Activated CD4-positive, alpha-beta T cell treated with anti-CD3 and anti-CD28 coated beads, Interleukin-2, amount 50 U/mL, for 48 hours (primary cell): ENCODE measurements at places on chromosomes 3 and 15.

- no peak for DNase-seq
Measured at GRCh38 chr3:153633407-153633806, 471.4 kb downstream of the RAP2B start.

DNA sequence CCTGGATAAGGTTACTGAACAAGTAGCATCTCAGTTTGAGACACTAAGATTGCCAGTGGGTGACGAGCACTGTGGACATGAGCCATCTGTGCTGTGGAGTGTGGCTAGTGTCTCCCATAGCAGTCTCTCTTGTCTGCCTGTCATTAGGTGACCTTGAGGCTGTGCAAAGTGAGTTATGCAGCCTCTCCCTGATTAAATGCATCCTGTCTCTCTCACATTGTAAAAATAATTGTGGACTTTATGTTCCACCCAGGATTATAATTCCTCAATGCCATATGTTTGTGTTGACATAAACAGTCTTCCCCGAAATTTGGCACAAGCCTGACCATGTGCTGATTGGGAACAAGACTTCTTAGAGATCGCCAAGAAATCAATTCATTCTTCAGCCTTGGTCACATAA is 168.9 kb downstream of the MYRIP start:
- no peak for DNase-seq

DNA sequence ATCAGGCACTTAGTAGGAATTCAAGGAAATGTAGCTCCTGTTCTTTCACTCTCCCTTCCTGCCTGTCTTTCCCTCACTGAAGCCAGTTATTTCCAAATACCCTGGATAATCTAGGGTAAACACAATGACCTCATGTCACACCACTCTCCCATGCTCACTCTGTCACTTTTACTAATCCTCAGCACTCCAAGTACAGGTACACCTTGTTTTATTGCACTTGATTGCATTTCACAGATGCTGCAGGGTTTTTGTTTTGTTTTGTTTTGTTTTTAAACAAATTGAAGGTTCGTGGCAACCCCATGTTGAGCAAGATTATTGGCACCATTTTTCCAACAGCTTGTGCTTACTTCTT is 40.8 kb downstream of the PPM1L start:
- no peak for DNase-seq

- DNase-seq: no peak
Measured at GRCh38 chr3:100144255-100144866, 30.1 kb upstream of the FILIP1L start.

DNA sequence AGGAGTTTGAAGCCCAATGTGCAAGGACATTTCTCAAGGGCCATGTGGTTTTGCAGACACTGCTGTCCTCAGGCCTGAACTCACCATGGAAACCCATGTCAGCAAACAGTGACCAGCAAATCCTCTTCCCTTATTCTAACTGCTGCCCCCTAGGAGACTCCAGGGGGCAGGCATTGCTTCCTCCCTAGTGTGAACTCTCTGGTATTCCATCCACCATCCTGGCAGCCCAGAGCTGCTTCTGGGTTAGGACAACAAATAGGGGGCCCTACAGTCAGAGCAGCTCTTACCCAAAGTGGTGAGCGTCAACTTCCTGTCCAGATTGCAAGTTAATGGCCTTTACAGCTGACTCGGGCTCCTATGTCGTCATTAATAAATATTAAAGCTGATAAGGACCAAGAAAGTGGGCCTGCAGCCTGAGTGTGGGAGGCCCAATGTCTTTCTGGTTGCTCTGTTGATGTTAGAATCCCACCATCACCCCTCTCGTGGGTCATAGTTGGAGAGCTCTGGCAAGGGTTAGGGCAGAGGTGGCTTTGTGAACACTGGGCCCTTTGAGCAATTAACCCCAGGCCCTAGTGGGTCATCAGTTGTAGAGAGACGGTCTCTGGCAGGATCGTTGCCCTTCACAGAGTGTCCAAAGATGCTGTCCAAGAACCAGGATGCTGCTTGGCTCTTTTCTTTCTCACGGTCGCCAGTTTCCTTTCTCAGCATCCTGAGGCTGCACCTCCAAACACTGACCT is 41.5 kb downstream of the TGM4 start:
- DNase-seq: no peak
